ENCODE measurements at places on chromosomes 2 and 18.

DNA sequence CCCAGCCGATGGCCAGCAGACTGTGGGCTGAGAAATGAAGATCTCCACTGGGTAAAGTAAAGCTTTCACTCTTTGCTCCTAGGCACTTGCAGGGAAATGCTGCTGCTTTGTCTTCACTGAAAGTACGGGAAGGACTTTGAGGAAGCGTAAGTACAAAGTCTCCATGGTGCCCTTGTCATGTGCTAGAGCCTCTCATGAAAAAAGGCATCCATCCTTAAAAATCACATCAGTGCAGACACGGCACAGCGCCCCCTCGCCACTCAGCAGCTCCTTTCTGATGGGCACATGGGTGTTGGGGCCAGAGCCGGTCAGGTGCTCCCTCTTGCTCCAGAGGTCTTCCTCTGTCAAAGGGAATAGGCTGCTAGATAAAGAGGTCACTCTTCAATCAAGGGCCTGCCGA lies 109.0 kb upstream of the STPG4 start:
- DNase-seq = no peak

- DNase-seq = no peak
Observed at GRCh38 chr2:236936446-236936940, 149.2 kb upstream of the COPS8 start.

GRCh38 chr2:67996772-67997527 lies 65.9 kb downstream of the C1D start:
- DNase-seq = no peak

DNA sequence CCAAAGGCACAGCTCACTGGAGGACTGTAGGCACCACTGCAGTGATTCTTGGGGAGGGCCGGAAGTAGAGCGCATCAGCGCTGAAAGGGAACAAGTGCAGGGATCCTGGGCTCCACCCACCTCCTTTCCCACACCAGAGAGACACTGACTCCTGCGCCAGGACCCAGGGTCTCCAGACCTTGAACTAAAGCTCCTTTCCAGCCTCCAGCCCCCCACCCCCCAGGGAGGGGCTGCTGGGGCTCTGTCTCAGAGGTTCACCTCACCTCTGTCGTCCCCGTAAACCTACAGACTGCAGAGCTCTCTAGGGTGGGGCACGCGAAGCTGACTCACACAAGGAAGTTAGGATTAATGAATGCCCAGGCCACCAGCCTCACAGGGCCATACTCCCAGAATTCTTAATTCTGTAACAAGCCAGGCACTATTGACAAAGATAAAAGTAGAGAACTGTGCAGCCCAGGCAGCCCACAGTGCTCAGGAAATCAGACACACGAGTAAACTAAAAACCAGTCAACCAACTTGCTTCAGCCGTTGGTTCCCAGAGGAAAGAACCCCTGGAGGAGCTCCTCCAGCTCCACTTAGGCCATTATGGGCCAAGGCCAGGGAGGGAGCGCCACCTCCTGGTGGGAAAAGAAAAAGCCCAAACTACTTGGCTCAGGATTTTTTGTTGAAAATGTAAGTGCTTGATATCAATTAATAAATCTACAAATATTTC lies 45.1 kb upstream of the ACAA2 start:
- DNase-seq = peak; percentile 38

DNA sequence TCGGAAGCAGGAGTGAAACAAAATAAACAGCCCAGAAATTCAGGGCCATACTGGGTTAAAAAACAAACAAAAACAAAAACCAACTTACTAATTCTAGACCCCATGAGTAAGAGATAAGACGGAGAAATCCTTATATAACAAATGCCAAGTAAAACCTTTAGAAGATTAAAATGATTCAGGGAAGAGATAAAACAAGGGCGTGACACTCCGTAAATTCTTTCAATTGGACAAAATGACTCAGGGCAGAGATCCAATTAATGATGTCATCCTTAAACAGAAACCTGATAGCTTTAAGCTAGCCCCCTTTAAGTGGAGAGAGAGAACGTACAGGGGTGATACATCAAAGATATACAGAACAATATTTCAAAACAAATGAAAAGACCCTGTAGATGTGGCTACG lies 317.4 kb downstream of the NBAS start:
- no peak for DNase-seq

DNA sequence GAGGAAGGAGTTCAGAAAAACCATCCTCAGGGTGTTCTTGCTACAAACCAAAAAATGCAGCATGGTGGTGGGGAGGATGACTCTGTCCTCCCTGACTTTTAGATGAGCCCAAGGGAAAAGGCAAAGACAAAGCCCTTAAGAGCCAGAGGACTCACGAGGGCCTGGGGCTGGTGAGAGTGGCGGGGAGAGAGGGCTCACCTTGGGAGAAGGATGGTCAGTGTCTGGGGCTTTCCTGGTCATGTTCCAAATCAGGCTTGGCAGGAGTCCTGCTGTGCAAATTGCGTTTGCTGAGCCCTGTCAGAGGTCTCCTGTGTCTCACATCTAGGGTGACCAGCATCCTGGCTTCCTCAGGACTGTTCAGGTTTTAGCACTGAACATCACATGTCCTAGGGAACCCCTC lies 4.7 kb downstream of the UGT1A1 start:
- no peak for DNase-seq

GRCh38 chr18:23550898-23551297 lies 35.4 kb downstream of the NPC1 start:
- no peak for DNase-seq

DNA sequence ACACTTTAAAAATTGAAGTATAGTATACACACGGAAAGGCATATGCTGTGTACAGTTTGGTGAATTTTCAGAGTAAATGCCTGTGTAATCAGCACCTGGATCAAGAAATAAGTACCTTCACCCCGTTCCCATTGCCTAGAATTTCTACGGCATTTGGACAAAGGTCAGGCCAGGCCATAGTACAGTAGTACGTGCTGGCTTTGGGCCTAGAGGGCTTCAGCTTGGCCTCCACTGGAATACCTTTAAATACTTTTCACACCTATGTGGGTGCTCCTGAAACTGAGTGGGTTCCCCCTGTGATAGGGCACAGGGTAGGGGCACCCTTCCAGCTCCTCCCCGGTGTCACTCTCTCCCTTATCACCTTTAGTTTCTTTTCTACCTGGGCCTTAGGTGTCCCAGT lies 26.5 kb downstream of the TET3 start:
- DNase-seq = no peak

GRCh38 chr2:144708626-144709025 lies 188.7 kb upstream of the ZEB2 start:
- DNase-seq = no peak

GRCh38 chr2:26399771-26400376 lies 1.8 kb upstream of the DRC1 start:
- DNase-seq = no peak

DNA sequence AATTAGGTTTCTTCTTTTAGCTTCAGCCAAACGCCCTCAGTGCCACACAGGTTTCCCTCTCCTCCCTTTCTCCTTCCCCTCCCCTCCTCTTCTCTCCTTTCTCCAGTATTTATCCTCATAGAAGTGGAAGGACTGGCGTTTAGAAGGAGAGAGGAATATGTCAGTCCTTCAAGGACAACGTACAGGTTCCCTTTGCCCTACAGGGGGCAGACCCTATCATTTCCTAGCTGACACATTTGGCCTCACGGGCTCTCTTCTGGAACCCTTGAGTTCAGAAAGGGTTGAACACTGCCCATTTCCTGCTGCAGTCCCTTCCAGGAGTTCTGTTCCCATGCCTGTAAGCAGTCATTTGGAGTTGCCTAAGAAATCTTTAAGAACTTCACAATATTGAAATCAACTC lies 46.1 kb downstream of the CDCA7 start:
- DNase-seq = no peak

GRCh38 chr18:11996190-11996754 lies 15.0 kb downstream of the IMPA2 start:
- no peak for DNase-seq

DNA sequence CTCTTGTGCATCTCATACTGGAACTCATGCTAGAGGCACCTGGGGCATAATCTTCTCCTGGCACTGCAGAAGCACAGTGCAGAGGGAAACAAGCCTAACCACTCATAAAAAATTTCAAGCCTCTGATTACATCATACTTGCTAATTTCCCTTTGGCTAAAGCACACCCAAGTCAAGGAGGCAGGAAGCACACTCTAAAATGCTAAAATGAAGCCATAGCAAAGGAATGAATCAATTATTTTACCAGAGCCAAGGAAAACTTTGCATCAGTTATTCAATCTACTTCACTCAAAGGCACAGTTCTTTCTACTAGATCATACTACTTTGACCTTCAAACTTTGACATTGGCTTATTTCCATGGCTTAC lies 79.6 kb upstream of the SPOPL start:
- no peak for DNase-seq

- DNase-seq = no peak
Observed at GRCh38 chr2:178449700-178450523, 1.1 kb downstream of the PRKRA start.

DNA sequence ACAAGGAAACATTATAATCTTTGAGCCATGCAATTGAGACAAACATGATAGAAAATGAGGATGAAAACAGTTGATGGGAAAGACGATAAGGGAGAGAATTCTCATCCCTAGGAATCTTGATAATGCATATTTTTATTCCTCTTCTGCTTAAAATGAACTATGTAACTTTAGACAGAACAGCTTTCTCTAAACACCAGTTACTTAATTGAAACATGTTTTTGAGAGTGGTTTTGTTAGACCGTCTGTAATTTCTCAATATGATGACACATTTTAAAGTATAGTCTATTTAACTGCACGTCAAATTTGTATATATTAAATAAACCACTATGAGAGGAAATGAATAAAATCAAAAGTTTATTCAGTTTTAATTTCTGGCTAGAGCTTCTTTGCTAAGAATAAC lies 1453.9 kb upstream of the NXPH2 start:
- no peak for DNase-seq

- no peak for DNase-seq
Observed at GRCh38 chr2:138238908-138239307, 262.7 kb upstream of the SPOPL start.

- no peak for DNase-seq
Observed at GRCh38 chr2:175844169-175844568, 157.9 kb downstream of the LNPK start.

DNA sequence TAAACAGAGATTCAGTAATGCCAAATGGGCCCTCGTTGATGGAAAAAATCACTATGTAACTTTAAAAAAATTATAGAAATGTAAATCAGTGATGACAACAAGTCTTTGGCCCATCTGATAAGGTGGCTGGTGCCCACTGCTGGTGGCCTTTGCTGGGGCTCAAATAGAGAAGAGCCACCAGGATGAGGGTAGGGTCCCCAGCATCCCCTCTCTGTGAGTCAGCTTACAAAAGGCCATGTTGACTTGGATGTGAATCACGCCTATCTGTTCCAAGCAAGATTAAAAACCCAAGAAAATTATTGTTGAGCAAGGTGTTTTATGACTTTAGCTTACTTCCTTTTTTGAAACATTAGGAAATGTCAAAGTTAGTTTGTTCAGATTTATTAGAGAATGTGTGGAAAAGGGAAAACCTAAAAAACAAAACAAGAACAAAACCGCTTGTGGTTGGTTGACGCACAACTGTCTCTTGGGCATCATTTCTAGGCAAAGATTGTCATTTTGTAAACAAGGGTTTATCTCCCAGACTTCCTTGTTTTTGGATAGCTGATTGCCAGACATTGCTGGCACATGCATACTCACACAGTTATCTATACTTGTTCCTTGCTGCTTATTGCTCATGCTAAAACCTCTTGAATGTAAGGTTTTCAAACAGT lies 53.7 kb upstream of the ZNF396 start:
- no peak for DNase-seq

DNA sequence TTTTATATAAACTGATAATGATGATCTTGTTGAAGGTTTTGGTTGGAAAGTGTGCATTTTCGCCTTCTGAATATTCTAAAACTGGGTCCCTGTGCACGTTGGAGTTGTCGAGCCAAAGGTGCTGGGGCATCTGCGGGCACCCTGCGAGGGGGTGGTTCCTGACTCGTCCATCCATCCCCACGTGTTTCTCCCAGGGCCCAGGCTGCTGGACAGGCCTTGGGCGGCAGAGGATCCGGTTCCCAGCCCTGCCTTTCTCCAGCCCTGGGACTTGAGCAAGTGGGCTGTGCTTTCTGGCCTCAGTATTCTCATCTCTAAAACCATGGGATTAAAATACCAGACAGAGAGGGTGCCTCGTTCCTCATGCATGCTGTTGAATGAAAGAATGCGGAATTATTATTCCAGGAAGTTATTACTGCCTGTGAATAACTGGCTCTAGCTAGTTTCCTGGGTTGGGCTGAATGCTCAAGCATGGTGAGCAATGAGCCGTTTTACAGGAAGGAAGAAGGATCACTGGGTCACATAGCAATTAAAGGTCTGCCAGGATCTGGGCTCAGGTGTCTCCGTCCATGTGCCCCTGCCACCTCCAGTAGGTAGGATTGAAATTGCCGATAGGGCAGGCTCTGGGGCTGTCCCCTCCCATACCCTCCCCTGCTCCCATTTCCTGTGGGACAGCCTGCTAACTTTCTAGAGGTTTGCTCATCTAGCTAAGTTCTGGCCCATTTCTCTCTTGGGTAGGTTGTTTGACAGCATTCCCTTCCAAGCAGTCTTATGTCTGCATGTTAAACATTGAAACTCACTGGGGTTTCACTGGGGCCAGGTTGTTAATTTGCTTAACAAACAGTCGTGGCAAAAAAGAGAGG lies 77.2 kb upstream of the HS6ST1 start:
- DNase-seq = no peak

- no peak for DNase-seq
Observed at GRCh38 chr2:178933493-178933892, 116.4 kb downstream of the CCDC141 start.

GRCh38 chr2:172947461-172948153 lies 128.0 kb upstream of the MAP3K20 start:
- DNase-seq = no peak
